CD4-positive, alpha-beta T cell treated with Interferon alpha-2 for 1 hour (primary cell): ENCODE measurements at places on chromosomes 6 and 20.

DNA sequence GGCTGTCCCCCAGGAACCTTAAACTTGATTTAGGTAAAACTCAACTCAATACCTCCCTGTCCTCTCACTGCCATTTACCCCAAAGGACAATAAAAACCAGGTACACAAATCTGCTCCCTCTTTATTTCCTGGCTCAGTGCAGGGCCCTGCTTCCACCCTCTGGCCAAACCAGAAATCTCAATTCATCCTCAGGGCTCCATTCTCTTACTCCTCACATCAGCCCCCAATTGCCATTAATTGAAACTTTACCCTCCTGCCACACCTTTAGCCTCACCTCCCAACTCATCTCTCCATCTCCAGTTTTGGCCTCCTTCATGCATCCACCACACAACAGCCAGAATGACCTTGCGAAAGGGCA is 10.5 kb downstream of the ZBTB2 start:
- DNase-seq, result no peak

DNA sequence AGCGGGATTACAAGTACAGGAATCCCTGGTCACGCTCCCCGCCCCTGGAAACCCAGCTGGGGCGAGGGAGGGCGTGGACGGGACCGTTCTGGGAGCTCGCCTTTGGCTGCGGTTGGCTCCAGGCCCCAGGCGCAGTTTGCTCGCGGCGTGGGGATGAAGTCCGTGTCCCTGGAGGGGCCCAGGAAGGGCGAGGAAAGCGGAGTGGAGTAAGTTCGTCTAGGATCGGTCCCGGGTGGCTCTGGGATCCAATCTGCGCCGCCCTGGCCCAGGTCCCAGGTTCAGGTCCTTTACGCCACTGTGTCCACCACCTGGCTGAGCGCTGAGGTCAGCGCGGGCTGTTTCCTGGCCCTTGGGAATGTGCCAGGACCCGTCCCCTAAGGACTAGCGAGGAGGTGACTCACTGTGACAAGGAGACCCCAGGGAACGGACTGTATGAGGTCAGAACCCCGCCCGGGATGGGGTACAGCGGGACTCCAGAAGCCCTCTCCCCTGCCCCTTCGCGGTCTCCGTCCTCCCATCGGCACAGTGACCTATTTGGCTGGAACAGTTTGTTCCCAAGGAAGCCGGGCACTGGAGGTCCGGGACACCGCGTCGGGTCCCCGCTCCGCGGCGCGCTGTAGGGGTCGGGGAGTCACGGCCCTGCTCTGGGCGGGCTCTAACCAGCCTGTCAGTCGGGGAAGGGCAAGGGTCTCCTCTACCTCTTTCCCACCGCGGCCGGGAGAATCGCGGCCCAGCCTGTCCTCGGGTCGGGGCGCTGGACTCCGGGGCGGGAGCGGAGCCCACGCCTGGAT is 724 bp downstream of the CDKN1A start:
- DNase-seq, result peak; percentile 39

DNA sequence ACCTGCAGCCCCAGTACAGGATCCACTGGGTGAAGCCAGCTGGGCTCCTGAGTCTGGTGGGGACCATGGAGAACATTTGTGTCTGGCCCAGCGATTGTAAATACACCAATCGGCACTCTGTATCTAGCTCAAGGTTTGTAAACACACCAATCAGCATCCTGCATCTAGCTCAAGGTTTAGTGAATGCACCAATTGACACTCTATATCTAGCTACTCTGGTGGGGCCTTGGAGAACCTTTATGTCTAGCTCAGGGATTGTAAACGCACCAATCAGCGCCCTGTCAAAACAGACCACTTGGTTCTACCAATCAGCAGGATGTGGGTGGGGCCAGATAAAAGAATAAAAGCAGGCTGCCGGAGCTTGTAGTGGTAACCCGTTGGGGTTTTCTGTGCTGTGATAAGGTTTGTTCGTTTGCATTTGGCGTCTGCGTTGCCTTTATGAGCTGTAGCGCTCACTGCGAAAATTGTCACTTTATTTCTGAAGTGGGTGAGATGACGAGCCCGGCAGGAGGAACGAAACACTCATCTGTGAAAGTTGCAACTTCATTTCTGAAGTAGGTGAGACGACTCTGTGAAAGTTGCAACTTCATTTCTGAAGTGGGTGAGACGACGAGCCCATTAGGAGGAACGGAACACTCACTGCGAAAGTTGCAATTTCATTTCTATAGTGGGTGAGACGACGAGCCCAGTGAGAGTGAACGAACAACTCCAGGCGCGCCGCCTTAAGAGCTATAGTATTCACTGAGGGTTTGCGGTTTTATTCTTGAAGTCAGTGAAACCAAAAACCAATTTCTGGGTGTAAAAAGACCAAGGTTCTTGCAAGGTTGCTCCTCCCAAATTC is 31.1 kb downstream of the SERPINB6 start:
- DNase-seq, result peak; percentile 93

DNA sequence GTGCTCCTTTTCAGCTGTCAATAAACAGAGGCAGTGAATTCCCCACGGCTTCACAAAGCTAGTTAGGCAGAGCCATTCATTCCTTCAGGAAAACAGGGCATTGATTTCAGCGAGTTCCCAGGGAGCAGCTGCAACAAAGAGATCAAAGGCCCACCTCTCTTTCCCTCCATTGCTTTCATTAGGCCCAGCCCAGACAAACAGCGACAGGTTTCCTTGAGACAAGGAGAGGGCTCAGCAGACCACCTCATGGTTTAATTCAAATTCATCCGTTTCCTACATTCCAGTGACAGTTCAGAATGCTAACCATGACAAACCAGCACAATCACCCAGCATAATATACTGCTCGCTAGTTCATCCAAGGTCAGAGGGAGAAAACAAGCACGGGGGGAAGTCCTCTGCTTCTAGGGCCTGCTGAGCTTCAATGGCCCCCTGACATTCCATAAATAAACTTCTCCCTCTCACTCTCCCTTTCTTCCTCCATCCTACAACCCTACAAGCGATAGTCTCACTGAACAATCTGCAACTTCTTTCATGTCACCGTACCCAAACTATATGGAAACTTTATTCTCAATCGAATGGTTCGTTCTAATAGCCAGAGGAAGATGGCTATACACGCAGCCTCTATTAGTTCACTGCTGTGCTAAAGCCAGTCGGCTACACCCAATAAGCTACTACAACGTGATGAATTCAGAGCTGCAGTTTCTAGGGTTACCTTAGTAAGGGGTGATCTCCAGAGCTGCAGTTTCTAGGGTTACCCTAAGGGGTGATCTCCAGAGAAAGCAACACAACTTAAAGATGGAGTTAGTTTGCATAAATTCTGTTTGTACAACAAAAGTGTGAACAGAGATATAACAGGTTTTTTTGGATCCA is 34.7 kb downstream of the PLAGL1 start:
- no peak for DNase-seq

GRCh38 chr20:19812696-19813095 is 54.6 kb downstream of the RIN2 start:
- DNase-seq, result no peak

- no peak for DNase-seq
These were observed 26.1 kb downstream of the TXLNB start for GRCh38 chr6:139265512-139266190.
